ENCODE measurements at places on chromosomes 11 and 22. TPM values are rescaled to one million over a fixed set of nuclear protein-coding genes. Genes with fewer than 3 reads are reported as not detected.

OR4A16 gene
- total RNA-seq = not detected

ART1 gene
- not detected for total RNA-seq

SLC22A9 gene
- not detected for total RNA-seq

KRTAP5-1 gene
- not detected for total RNA-seq

OMP gene
- total RNA-seq = not detected

OR2AG2 gene
- total RNA-seq = 0.54 TPM

OR51V1 gene
- not detected for total RNA-seq

PRG3 gene
- total RNA-seq = not detected

SLC17A6 gene
- total RNA-seq = not detected

STK33 gene
- 49.8 TPM for total RNA-seq
